Stomach (tissue), 19 donors: ENCODE measurements at places on chromosomes 4 and X.
A peak's percentile ranks its signal among the peaks of the same experiment; 100 is the strongest.

DNA sequence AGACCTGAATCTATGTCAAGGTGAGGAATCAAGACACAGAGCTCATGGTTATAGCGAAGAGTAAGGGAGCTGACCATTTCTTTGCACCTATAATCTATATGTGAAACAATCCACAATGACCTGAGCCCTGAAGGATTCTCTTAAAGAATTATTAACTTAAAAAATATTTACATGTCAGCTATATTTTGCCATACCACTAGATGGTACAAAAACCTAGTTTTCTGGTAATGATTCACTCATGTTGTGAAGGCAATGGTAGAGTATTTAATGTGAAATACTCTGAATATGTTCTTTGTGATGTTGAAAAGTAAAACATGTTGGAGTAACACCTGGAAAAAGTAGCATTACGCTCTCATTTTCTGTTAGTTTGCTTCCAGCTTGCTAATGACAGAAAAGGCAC is 40.0 kb downstream of the VGLL1 start:
- DNase-seq = no peak

- DNase-seq = no peak
These were observed 66.9 kb upstream of the WDR17 start for GRCh38 chr4:175998782-175999181.

GRCh38 chr4:188867796-188868195 is 728.6 kb downstream of the TRIML1 start:
- no peak for DNase-seq

DNA sequence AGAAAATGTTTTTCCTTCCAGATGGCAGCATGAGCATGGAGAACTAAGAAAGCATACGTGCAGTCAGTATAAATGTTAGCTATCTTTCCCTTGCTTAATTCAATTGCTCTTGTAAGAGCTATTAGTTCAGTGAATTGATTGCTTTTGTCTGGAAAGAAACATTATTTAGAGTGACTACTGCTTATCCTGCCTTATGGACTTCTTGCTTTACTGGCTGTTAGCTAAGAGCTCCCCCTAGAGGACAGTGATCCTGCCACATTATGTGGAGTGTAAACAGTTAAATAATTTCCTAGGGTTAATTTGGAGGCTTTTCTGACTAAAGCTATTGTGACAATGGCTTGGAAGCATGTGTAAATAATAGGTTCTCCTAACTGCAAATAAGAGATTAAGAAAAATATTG is 1402.4 kb downstream of the FAM133A start:
- no peak for DNase-seq

DNA sequence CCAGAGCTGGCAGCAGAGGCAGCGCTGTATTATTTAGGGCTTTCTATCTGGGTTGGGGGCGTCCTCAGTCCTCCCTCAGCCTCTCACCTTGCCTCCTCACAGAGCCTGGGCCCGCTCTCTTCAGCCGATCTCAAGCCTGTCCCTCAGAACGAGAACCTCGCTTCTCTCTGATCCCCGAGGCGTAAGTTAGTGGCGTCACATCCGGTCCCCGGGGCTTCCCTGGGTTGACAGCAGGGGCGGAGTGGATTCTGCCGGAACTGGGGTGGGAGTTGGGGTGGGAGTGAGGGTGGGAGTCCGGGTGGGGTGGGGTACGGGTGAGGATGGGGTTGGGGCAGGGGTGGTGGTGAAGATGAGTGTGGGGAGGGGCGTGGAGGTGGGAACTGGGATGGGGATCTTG is at the start of gene MAGEA10:
Gene MAGEA10 (minus strand): TSS at position 190 of the 397 bp plus-strand sequence. CDS start 2,957 bp downstream, outside the sequence.
- no peak for DNase-seq

DNA sequence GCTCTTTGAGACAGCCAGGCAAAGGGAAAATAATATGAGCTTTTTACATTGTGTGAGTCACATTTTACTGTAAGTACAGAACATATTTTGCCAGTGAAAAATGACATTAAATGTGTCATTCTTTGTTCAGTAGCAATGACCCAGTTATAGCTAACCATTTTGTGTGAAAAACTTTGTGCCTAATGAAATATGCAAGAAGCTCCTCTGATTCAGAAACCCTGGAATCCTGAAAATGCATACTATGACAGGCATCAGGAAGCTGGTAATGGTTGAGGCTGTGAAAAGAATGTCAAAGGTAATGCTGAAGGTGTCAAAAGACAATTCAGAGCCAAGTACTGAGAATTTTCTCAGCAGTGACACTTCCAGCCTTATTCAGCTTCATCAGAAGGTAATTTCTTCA is 549.5 kb upstream of the SMIM31 start:
- no peak for DNase-seq

DNA sequence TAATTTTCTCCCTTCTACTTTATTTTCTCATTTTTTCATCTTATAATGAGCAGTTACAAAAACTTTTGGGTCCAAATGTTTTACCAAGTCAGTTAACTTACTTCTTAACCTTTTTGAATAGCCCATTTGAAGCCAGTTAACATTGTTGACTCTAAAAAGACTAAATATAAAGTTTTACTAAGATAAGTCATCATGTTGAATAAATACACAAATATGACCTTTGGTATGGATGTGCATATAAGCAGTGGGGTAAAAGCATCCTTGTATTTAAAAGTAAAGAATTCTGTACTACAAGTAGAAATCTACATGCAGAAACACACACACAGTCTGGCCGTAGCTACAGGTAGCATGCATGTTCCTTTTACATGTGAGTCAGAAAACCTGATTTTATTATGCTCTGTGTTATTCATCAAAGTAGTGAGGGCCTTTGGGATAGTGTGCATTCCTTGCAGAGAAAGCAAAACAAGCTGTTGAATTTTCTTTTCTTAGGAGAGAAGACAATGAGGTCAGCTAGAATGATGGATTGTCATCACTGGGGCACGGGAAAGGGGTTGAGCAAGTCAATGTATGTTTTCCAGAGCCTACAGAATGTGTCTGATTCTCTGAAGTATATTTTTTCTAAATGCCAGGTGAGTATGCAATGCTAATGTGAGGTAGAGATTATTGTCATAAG is 533.2 kb upstream of the AGA start:
- DNase-seq = no peak

DNA sequence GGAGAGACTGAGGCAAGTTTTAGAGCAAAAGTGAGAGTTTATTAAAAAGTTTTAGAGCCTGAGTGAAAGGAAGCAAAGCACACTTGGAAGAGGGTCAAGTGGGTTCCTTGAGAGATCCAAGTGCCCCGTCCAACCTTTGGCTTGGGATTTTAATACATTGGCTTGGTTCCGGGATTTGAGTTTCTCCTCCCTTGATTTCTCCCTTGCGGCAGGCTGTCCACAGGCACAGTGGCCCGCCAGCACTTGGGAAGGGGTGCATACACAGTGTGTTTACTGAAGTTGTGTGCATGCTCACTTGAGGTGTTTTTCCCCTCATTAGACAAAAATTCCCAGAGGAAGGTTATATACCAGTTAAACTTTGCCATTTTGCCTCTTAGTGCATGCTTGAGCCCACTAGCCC is 333.5 kb downstream of the PCDH18 start:
- no peak for DNase-seq

GRCh38 chr4:8301851-8302730 is 32.5 kb downstream of the HTRA3 start:
- DNase-seq = no peak

DNA sequence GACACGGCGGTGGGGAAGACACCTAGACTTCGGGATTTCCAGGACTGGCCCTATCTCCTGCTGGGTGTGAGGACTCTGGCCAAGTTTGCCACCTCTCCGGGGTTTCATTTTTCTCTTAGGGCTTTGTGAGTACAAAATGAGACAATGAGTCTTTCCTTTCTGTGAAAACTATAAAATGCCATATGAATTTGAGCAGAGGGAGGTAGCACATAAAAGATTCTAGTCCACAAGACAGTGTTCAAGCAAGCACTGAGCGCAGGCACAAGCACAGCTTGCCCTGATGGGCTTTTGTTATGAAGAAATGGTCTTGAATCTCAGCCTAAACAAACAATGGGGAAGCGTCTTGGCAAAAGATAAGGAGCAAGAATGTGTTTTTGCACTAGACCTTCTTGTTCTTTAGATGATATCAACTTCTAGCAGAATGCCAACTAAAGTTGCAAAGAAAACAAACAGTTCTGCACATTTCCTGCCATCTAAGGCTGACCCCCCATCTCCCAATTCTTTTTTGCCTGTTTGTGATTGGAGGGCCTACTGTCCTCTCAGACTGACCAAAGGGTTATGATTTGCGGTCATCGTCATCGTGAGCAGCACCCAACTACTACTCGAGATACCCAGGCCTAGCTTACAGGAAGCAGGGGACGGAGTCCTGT is 73.0 kb upstream of the ZNF518B start:
- peak; percentile 12 for DNase-seq

GRCh38 chr4:186805020-186805820 is 81.6 kb upstream of the FAT1 start:
- DNase-seq = no peak

DNA sequence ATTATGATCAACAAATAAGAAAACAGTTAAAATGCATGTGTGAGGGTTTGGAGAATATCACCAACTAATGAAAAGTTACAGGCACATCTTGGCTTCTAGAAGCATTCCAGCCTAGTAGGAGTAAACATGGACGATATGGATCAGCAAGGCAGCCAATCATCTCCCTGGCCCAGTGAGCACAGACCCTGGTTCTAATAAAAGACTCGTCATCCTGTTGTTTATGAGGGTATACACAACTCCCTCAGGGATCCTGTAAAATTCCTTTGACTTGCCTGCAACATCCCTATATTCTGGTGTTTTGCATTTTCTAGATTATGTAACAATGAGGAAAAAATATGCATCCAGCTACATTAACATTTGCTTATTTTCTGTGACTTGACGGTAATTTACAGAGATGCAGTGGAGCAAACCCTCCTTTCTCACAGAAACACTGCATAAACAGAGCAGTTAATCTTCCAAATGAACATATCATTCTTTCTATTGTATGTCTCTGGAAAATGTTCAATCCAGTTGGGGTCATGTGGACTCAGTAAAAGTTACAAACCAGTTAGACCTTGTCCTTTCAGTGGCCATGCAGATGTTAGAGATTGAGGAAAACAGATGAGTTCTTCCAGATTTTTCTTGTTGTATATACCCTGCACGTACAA is 88.9 kb upstream of the NDP start:
- DNase-seq = no peak
